ENCODE measurements at places on chromosomes 3 and 15.
A peak's percentile ranks its signal among the peaks of the same experiment; 100 is the strongest.

DNA sequence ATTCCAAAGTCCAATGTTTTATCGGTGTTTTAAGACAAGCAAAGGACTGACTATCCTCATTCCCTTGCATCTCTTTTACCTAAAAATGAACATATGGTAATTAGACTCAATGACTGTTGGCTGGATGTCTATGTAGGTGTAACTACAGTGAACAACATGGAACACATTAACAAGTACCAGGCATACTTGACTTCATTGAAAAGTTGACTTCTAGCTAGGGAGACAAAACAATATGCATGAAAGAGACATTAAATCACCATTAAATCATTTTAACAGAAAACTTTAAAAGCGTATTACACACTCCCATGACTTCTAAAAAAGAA, 34.3 kb upstream of the ANPEP start:
- no peak for DNase-seq

DNA sequence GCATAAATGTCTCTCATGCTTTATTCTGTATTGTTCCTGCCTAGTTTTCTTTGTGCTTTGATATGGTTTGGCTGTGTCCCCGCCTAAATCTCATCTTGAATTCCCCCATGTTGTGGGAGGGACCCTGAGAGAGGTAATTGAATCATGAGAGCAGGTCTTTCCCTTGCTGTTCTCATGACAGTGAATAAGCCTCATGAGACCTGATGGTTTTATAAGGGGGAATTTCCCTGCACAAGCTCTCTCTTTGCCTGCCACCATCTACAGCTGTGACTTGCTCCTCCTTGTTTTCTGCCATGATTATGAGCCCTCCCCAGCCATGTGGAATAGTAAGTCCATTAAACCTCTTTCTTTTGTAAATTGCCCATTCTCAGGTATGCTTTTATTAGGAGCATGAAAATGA, 1596.6 kb downstream of the SI start:
- DNase-seq: no peak

GRCh38 chr3:187491371-187491770, 123.2 kb downstream of the RTP4 start:
- no peak for DNase-seq

- DNase-seq: no peak
Observed at GRCh38 chr3:32198714-32199113, 39.8 kb upstream of the CMTM8 start.

- no peak for DNase-seq
Observed at GRCh38 chr3:14616606-14617507, 34.7 kb upstream of the CCDC174 start.

- DNase-seq: no peak
Observed at GRCh38 chr3:179921500-179921899, 115.2 kb downstream of the PEX5L start.

- no peak for DNase-seq
Observed at GRCh38 chr15:70269311-70269911, 171.7 kb upstream of the TLE3 start.

GRCh38 chr3:143302638-143303171, 183.1 kb downstream of the CHST2 start:
- no peak for DNase-seq

- no peak for DNase-seq
Observed at GRCh38 chr3:31810991-31811433, 170.1 kb downstream of the OSBPL10 start.

DNA sequence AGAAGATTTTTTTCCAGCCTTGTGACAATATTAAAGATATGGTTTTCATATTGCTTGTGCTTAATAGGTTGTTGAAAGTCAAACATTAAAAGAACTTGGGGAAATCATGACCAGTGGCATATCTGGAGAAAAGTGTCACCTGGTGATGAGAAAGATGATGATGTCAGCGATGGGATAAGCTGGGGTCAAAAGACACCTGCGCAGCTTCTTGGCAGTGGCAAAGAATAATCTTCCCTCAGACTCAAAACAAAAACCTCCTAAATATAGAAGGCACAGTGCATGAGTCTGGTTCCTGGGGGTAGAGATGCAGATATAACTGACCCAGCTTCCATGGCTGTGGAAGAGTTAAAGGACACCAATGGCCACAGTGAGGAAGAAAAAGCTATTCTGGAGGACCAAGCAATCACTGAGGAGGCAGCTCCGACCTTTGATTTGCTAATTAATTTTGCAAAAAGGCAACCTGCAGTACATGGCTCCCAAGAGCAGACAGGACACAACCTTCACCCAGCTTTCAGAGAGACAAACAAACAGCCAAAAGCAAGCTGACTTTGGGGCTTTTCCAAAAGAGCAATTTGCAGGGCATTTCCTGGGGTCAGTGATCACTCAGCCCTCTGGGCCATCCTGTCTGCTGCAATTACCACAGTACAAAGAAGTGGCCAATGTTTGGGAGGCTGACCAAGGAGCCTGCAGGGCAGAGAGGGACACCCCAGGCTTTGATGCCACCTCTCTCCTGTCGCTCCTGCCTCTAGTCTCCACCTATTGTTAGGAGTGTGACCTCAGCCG, 17.6 kb upstream of the SEMA5B start:
- no peak for DNase-seq

GRCh38 chr3:6079561-6080179, 781.2 kb upstream of the GRM7 start:
- DNase-seq: no peak

DNA sequence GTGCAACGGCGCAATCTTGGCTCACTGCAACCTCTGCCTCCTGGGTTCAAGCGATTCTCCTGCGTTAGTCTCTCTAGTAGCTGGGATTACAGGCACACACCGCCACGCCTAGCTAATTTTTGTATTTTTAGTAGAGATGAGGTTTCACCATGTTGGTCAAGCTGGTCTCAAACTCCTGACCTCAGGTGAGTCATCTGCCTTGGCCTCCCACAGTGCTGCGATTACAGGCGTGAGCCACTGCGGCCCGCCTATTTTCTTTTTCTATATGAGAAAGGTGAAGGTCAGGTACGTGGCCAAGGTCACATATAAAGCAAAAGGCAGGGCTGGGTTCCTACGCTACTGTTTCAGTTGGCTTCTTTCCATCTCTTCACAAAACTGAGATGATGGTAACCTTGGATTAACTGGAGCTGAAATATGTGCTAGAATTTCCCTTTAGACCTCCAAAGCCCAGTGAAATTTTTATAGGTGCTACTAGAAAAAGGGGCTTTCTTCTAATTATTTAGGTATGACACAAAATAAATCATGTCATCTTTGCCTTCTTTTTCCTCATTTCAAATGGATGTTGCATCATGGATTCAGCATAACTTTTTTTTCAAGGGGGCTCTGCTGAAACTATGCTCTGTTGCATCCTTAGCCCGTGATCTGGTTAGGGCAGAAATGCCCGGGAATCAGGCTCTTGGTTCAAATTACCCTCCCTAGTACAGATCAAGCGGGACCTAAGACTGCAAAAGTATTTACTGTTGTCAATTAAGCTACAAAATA, 68.5 kb downstream of the MYO1E start:
- peak; percentile 32 for DNase-seq

GRCh38 chr3:172580680-172581401, 57.6 kb upstream of the TNFSF10 start:
- no peak for DNase-seq

DNA sequence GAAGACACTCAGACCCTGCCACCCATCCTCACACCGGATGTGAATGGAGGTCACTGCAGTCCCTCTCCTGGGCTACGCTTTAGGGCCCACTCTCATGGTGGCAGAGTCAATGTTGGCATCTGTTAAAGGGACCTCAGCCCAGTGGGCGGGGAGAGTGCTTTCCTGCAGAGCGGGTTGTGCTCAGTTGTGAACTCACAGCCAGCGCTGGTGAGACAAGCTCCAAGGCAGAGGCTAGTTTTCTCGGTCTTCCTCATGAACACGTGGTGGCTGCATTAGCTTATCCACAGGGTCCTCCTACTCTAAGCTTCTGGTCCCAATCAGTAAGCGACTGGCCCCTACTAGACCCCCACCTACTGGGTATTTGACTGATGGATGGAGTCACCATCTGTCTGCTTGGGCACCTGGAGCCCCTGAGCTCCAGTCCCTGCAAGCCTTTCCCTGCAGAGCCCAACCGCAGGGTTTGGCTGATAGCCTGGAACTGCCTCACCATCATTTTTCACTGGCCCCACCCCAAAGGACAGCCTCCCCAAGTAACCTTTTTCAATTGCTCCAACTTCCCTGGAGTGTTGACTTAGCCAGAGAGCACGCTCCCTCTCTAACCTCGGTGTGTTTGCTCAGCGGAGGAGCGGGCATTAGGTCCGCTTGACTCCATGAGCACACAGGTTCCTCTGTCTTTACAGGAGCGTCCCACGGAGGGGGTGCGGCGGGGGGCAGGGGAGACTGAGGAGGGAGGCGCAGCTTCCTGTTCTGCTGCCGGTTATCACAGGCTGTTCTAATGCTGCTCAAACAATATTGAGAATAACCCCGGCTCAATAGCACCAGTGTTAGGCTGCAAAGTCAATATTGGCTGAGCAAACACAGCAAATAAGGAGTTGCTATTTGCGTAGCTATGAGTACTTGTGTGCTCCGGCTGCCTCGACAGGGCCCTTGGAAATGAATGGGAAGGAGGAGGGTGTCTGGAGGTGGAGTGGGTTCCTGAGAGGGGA, 141.7 kb downstream of the RPLP1 start:
- no peak for DNase-seq

GRCh38 chr3:33312361-33312760, 35.1 kb downstream of the FBXL2 start:
- DNase-seq: no peak

GRCh38 chr3:37456781-37457180, 282.4 kb upstream of the LRRFIP2 start:
- no peak for DNase-seq

DNA sequence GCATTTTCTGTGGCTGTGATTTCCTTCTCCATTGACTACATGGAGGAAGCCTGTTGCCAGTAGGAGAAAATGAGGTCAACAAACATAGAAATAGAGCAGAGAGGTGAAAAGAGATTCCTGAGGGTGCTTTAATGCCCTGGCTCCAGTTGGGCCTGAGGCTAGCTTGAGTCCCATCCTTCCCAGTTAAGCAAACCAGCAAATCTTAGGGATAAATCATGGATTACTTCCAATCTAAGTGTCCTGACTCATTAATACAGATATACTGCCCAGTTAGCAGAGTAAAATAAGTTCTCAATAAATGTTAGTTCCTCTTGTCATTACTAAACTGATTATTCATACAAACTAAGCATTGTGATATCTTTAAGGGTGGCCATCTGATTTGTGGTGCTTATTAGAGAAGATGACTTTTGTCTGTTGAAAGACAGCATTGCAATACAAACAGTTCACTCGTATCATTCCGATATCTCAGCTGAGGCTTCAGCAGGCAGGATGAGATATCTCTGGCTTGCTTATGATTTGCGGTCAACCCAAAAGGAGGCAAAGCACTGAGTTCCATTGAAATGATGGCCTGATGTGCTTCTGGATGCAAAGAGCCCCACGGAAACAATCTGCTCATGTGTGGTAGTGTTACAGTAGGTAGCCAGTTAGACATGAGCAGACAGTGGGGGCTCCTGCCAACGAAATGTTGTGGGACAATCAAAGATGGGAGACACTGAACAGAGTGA, 6.6 kb upstream of the STARD5 start:
- no peak for DNase-seq

DNA sequence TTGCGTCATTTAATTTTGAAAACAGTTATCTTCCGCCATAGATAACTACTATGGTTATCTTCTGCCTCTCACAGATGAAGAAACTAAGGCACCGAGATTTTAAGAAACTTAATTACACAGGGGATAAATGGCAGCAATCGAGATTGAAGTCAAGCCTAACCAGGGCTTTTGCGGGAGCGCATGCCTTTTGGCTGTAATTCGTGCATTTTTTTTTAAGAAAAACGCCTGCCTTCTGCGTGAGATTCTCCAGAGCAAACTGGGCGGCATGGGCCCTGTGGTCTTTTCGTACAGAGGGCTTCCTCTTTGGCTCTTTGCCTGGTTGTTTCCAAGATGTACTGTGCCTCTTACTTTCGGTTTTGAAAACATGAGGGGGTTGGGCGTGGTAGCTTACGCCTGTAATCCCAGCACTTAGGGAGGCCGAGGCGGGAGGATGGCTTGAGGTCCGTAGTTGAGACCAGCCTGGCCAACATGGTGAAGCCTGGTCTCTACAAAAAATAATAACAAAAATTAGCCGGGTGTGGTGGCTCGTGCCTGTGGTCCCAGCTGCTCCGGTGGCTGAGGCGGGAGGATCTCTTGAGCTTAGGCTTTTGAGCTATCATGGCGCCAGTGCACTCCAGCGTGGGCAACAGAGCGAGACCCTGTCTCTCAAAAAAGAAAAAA, 1.2 kb downstream of the B2M start:
- peak; percentile 69 for DNase-seq

DNA sequence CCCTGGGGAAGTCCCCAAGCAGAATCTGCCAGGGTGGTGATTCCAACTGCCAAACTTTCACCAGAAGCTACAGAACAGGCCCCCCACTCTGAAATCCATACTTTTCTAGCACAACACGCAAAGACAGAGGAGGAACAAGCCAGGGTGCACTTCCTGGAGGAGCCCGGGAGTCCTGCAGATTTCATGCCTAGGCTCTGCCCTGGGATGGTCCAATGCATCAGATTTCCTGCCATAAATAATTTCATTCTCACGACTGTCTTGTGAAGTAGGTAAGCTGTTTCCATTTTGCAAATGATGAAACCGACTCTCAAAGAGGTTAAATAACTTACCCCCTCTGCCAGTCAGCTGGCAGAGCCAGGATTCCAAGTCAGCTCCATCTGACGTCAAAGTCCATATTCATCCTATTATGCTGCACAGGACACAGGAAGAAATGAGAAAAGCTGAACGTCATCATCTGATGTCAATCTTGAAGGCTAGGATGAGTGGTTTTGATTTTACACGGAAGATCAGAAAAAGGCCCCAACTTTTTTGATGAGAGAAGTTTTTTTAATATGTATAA, 134.8 kb upstream of the IGF1R start:
- no peak for DNase-seq

GRCh38 chr3:62585861-62586260, 212.5 kb upstream of the FEZF2 start:
- no peak for DNase-seq

DNA sequence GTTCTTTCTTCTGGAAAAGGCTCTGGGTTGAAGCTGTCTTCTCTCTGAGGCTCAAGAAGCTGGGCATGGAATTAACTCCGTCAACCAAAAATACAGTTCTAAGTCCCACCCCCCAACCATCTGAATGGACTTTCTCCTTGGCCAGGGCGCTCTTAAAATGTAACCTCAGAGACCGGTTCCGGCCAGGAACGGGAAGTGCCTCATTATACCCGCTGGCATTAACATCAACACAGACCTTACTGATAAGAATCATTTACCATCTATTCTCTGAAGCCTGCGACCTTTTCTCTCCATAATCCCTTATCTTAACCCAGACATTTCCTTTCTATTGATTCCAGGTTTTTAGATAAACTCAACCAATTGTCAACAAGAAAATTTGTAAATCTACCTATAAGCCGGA, 64.7 kb downstream of the ATP1B3 start:
- no peak for DNase-seq

DNA sequence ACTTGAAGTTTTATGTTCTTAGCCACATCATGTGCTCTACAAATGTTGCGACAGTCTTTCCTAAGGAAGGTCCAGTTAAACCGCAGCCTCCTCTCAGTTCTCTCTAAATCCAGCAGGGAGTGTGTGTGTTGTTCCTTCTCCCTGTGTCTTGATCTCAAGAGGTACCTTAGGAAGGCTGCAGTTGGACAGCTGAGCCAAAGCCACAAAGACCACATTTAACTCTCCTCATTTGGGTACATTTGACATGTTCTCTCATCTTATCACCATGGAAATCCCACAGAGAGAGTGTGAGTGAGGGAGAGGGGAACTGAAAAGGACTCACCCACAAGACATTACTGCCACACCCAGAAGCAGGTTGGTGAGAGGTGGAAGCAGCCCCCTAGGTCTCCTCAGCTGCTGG, 79.5 kb downstream of the CD200R1L start:
- no peak for DNase-seq

GRCh38 chr3:144052275-144052674, 80.7 kb downstream of the DIPK2A start:
- DNase-seq: no peak

GRCh38 chr3:53166206-53166605, 5.2 kb downstream of the PRKCD start:
- no peak for DNase-seq
